ENCODE measurements at places on chromosomes 1 and 21. TPM values are rescaled to one million over a fixed set of nuclear protein-coding genes. Genes with fewer than 3 reads are reported as not detected.

The ZNF683 gene
- total RNA-seq = not detected

The GPR3 gene
- total RNA-seq = 2.9 TPM

The PROX1 gene
- total RNA-seq = under 0.01 TPM

The RGS8 gene
- total RNA-seq = not detected

The INAVA gene
- total RNA-seq = 0.14 TPM

The ZNF593OS gene
- not detected for total RNA-seq

The C1orf185 gene
- not detected for total RNA-seq

All from placental pericyte (primary cell).